ENCODE measurements at places on chromosomes 4 and X. TPM values are rescaled to one million over a fixed set of nuclear protein-coding genes. Genes with fewer than 3 reads are reported as not detected.

- DNase-seq, result no peak
These were observed 49.0 kb downstream of the STARD8 start for GRCh38 chrX:68696267-68696990.

GRCh38 chr4:40548256-40548655, 81.4 kb downstream of the RBM47 start:
- no peak for DNase-seq

GRCh38 chr4:110229266-110229665, 30.9 kb upstream of the ELOVL6 start:
- no peak for DNase-seq

The RAB33A gene
- total RNA-seq, result 42.4 TPM

- DNase-seq, result no peak
These were observed 11.9 kb upstream of the ADD1 start for GRCh38 chr4:2831611-2832308.

GRCh38 chr4:108533876-108534275, 86.5 kb upstream of the RPL34 start:
- DNase-seq, result no peak

- DNase-seq, result no peak
These were observed 91.8 kb upstream of the ATXN3L start for GRCh38 chrX:13411496-13412207.

GRCh38 chr4:134708616-134709015, 507.0 kb upstream of the PABPC4L start:
- DNase-seq, result no peak

The NDP gene
- 27.3 TPM for total RNA-seq

DNA sequence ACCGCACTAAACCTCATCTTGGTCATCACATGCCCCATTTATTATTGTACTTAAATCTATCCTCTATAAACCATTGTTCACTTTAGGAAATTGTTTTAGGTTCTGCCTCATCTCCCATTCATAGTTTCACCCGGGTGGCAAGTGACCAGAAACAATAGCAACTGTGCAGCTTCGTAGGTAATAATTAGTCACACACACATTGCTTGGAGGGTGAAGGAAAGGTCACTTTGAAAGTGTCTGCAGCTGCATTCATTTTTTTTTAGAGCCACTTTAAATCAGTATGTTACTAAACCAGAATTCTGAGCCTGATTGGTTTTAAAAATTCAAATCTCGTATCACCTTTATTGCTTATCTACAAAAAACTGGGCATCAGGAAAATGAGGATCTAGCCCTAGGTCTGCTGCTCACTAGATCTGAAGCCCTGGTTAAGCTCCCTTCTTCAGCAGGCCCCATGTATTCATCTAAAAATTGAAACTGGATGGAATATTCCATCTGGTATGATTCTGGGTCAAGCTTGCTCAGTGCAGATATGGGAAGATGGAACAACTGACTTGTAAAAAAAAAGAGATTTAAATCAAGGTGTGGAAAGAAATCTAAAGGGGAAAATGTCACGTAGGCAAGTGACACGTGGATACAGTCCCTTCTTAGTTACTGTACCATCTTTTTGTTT, 62.4 kb downstream of the LIMCH1 start:
- no peak for DNase-seq

DNA sequence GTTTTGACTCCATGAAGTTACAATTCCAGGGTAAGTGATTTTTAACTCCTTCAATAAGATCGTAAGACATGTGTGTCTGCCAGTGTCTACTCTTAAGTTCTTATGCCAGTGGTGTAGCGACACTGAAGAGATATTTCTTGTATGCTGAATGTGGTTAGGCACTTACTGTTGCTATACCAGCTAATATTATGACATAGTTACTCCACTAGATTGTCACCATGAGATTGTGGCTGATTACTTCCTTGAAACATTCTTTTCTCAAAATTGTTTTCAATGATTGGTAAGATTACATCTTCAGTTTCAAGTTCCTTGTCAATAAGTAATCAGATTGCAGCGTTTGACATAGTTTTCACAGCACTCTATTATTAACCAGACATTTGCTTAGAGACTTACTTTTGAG, 60.6 kb upstream of the PAGE5 start:
- no peak for DNase-seq

DNA sequence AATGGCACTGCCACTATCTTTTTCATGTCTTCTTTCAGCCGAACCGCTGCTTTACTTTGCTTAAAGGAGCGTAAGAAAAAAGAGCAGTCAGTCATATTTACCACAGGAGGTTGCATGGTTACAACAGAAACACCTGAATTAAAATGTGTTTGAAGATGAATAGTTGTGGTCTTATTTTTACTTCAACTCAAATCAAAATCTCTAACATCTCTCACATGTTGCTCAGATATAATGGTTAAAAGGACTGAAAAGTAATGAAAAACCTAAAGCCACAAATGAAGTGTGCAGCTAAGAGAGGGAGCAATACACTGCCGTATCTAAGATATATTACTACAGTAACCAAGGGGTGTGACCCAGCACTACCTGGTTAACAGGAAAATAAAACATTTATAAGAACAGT, 27.4 kb downstream of the FAM13A start:
- no peak for DNase-seq

Data from frontal cortex (tissue), 4 donors.